Testis (tissue), 5 donors: ENCODE measurements at places on chromosomes 6 and 20.

DNA sequence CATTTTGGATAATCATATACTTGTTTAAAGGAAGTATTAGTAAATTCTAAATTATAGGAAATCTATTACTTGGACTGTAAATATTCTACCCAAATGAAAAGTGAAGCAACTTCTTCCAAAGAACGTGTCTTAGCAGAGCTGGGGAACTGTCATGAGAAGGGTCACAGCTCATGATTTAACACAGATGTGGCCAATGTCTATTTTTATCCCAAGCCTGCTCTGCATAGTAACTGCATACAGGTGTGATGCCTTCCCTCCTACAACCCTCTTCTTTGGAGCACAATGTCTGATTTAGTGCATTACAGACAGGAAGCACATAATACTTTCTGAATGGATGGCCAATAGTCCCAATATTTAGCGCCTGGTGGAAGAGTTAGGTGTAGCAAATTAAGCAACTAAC, 138.7 kb upstream of the THEMIS start:
- DNase-seq = no peak

GRCh38 chr6:165694296-165694695, 31.3 kb upstream of the PDE10A start:
- DNase-seq = no peak

DNA sequence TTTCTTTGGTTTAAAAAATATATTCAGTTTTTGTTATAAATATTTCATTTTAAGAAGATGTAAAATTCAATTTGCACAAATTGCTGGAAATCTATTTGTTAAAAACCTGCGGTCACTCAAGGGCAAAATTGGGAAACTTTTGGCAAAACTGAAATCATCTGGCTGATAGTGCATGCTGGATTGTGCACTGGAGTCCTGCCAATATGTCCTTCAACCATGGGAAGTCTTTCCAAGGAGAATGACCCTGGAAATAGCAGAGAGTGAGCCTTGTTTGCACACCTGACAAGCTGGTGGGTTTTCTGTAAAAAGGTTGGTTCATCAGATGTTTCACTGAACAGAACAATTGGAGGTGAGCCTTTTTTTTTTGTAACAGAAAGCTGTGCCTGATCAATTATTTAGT, 413.5 kb downstream of the BTBD3 start:
- no peak for DNase-seq

DNA sequence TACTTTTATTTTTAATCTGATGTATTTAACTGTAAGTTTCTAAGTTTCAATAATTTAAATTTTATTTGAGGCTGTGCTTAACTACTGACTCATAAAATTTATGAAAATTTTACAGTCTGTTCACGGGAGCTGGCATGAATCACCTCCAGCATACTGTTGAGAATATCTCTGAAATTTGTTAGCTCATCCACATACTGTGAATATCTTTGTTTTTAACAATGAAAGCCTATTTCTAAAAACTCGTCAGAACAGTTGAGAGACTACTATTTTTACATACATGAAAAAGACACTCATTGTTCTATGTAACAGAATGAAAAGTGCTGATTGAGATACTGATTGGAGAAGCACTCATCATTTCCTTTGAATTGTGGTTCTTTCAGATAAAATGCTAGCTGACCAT, 749.3 kb downstream of the TENT5A start:
- no peak for DNase-seq

DNA sequence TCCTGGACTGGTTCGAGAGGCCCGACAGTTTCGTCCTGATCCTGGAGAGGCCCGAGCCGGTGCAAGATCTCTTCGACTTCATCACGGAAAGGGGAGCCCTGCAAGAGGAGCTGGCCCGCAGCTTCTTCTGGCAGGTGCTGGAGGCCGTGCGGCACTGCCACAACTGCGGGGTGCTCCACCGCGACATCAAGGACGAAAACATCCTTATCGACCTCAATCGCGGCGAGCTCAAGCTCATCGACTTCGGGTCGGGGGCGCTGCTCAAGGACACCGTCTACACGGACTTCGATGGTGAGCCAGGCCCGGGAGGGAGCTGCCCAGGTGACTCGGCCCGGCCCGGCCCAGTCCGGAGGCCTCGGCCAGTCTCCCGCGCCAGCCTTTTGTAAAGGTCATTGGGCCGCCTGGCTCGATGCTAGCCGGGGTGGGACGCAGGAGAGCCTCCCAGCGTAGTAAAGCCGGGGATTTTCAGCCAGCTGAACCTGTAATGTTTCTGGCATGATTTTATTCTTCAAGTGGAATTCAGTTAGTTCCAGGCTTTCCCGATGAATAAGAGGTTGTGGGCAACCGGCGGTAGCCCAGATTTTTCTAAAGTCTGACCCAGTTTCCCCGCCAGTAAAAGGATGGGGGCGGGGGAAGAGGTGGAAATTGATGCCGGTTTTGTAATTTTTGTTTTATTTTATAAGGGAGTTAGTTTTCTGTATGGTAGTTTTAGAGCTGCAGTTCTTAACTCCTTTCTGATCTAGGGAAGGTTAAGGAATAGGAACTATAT, 1.4 kb downstream of the PIM1 start:
- DNase-seq = peak; percentile 52

- DNase-seq = no peak
Measured at GRCh38 chr6:108203189-108204112, 37.6 kb downstream of the NR2E1 start.

DNA sequence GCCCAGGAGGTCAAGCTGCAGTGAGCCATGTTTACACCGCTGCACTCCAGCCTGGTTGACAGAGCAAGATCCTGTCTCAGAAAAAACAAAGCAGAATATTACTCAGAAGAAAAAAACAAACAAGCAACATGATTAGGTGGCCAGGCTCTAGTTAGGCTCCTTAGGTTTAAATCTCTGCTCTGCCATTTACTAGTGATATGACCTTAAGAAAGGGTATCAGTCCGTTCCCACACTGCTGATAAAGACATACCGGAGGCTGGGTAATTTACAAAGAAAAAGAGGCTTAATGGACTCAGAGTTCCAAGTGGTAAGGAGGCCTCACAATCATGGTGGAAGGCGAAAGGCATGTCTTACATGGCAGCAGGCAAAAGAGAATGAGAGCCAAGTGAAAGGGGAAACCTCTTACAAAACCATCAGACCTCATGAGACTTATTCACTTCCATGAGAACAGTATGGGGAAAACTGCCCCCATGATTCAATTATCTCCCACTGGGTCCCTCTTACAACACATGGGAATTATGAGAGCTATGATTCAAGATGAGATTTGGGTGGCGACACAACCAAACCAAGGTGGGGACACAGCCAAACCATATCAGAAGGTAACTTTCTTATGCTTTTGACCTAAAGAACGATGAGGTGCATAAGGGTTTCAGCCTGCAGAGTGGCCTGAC, 2.4 kb upstream of the LTV1 start:
- no peak for DNase-seq

DNA sequence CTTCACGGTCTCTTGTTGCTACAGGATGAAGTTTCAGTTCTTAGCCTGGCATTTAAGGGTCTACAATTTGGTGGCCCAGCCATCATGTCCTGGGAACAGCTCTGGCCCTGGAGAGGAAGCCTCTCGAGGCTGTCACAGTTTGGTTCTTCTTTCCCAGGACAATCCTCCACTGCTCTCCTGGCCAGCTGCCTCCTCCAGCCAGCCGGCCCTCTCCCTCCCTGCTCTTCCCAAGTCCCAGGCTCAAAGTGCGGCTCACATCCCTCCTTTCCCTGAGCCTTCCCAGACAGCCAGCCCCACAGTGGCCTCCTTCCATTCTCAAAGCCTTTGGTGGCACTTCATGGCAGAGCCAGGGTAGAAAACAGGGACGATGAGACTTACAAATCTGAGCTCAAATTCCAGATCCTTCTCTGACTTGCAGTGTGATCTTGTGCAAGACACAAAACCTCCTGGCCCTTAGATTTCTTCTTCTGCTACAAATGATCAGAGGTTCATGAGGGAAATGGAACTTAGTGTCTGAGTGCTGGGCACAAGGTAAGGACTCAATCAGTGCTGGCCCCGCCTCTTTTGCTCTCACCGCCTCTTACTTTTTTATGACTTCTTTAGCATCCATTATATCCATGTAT, 223.8 kb upstream of the ECI2 start:
- no peak for DNase-seq
